ENCODE measurements at places on chromosomes 1 and 21. TPM values are rescaled to one million over a fixed set of nuclear protein-coding genes. Genes with fewer than 3 reads are reported as not detected.
A peak's percentile ranks its signal among the peaks of the same experiment; 100 is the strongest.

HES4 gene
- 15.7 TPM for total RNA-seq

DNA sequence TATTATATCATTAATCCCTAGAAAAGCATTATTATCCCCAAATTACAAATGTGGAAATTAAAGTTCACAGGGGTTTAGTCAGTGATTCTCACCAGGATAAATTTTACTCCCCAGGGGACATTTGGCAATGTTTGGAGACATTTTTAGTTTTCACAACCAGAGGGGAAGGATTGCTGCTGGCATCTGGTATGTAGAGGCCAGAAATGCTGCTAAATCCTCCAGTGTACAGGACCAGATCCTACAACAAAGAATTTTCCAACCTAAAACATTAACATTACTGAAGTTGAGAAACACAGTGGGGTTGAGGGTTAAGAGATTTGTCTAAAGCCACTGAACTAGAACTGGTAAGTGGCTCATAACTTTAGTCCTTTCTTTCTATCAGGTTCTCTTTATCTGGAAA is 162.0 kb upstream of the SYT6 start:
- no peak for ATAC-seq

- ATAC-seq, result no peak
Observed at GRCh38 chr1:167648252-167648849, 18.3 kb downstream of the RCSD1 start.

CHAF1B gene
- total RNA-seq, result 5.4 TPM

GRCh38 chr1:104592926-104593325 is 843.2 kb downstream of the AMY1C start:
- ATAC-seq, result peak; percentile 35
